NCI-H510A (cell line): ENCODE measurements at places on chromosomes 2 and 18.

DNA sequence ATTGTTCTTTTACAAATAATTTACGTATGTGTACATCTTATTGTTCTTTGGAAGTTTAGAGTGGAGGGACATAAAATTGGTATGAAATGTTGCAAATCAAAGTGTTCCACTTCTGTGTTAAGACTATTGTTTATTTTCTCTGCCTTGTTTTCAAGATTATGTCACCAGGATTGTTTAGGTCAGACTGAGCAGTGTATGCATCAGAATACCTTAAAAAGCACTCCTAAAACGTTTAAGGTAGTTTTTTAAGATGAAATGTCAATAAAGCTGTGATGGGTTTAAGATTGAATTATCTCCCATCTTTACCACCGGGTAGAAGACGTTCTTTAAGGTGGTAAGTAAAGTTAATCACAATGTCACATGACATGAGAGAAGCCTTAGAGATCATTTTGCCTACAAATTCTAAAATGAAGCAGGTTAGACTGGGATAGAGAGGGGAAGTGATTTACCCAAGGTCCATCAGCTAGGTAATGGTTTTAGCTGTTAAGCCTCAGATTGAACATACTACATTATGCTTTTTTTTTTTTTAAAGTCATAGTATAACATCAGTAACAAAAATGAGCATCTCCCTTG, 10.6 kb downstream of the VAPA start:
- DNase-seq = no peak

DNA sequence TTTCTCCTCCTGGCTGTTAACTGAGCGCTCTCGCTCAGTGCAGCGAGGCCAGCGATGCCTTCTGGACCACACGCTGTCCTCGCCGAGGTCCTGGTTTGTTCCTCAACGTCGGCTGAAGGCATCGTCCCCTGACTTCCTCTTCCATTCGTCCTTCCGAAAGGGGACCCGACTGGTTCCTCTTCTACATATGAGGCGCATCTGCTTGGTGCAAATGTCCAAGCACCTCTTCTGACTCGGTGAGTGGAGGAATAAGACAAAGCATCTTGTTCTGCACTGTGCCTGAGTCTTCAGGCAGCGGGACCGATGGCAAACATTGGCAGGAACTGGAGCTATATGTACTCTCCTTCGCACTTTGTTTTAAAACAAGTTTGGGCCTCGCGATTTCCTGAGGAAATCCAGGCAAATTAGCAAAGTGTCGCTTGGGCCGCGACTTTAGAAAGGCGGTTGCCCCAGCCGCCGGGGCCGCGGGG, 621 bp upstream of the KCNS3 start:
- DNase-seq = peak; percentile 19

- DNase-seq = no peak
Observed at GRCh38 chr2:64819774-64820688, 166.3 kb upstream of the SERTAD2 start.

- DNase-seq = no peak
Observed at GRCh38 chr2:110843496-110843895, 111.1 kb downstream of the ACOXL start.

GRCh38 chr2:240463866-240464481, 28.5 kb downstream of the GPC1 start:
- DNase-seq = no peak

DNA sequence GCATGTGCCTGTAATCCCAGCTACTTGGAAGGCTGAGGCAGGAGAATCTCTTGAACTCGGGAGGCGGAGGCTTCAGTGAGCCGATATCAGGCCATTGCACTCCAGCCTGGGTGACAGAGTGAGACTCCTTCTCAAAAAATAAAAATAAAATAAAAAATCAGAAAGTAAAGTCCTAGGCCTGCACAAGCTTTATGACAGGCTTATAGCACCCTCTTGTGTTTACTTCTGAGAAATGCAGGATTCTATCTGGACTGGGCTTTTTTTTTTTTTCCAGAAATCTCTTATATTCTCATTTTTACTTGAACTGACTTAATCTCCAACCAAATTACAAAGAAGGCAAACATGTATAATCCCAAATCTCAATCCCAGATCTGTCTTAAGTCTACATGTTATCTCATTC, 26.1 kb upstream of the REG3G start:
- DNase-seq = no peak

DNA sequence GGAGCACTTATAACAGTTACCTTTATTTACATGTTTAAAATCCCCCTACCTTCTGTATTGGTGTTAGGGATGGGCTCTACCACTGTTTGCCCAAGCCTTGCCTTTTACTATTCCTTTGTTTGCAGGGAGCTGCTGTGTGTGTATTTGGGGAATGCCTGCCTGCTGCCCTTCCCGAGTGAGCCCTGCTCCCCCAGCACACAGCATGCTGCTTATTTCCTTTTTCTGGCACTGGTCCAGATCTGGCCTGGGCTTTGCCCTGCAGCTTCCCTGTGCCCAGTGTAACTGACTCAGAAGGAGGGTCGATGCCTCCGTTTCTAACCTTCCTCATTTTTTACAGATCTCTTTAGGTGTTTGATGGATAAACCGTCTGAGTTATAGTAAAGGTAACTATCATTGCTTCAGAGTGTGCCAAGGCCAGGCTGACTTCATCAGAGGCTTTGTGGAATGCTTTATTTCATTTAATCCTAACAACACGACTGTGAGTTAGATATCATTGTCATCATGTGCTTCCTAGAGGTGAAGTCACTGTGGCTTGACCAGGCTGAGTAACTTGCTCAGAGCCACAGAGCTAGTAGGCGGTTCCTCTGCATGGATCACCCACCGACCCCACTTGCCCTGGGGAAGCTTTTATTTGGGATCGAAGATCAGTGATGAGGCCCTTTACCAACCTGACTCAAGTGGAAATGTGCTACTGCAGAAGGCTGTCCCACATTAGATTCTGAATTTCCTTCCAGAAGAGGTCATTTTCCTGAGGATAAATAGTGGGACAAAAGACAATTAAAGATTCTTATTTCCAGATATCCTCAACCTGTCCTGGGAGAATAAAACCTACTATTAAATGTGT, 238.8 kb downstream of the ZNF407 start:
- peak; percentile 79 for DNase-seq
